Activated CD8-positive, alpha-beta memory T cell treated with anti-CD3 and anti-CD28 coated beads for 4 hours (primary cell): ENCODE measurements at places on chromosomes 6 and 20.

- peak; percentile 57 for DNase-seq
These were observed 38.7 kb downstream of the GNAS start for GRCh38 chr20:58891086-58891717.

DNA sequence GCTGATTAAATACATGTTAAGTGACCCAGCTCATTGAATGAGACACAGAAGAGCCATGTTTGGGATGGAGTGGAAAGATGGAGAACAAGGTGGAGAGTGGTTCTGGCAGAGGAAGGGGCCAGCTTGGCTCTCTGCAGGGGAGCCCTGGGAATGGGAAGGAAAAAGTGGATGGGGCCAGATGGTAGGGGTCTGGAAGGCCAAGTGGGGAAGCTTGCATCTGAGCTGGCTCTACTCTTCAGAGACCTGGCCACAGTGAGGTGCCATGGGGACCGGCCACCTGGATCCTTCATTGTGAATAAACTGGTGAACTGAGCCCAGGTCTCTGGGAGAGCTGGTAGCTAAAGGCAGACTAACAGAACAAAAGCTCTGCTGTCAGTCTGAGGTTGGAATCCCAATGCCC lies 48.9 kb upstream of the SIRPA start:
- DNase-seq = no peak

- DNase-seq = no peak
These were observed 3.2 kb downstream of the MARCKS start for GRCh38 chr6:113860181-113860955.

DNA sequence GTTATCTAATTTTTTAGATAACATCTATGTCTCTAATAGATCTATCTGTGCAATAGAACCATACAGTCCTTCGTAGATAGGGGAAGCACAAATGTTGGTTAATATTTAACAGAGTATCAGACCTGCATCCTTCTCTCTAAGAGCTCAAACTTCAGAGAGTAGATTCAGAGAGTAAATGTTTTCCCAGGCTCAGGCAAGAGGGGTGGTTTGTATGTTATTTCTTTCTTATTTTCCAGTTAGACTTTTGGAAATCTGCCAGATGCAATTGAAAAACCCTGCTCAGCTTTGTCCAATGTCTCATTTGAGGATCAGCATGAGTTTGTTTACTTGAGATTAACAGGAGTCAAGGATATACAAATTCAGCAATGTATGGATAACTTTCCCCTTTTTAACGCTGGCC lies 361.9 kb downstream of the BCKDHB start:
- no peak for DNase-seq

DNA sequence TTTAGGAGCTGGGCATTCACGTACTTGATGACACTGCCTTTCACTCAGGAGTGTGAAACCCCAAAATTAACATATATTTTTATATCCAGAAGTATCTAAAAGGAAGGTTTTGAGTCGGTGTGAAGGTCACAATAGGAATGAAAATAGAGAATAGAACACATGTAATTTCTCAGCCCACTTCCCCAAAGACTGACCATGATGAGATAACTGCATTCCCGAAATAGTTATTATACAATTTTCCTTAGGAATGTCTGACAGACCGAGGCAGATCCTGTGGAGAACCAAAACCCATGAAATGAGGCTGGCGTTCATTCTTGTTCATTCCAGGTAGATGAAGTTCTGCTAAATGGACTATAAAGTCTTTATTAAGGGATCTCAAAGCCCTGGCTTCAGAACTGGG lies 10.3 kb downstream of the NSFL1C start:
- DNase-seq = no peak

GRCh38 chr20:35454881-35455609 lies at the start of gene CEP250:
Gene CEP250, plus strand, starts transcription at chr20:35455598. Its CDS starts 6,770 bp downstream, at chr20:35462368.
- DNase-seq = peak; percentile 86
